ENCODE measurements at places on chromosomes 6 and 20.

DNA sequence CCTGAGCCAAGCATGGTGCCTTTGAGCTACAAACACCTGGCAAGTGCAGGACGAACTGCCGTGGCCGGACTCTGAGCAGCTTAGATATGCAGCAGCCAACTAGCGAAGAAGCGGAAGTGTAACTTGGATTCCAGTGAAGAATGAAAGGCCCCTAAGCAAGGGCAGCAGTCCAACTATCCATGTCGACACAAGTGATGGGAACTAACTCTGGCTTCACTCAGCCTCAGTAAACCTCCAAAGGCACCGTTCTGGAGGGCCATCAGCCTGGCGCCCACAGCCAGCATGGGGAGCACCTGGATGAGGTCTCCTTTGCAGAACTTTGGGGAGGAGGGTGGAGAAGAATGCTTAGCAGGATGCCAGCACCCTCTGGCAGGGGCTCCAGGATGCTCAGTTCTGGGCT lies 78.4 kb upstream of the MLN start:
- no peak for DNase-seq

- peak; percentile 91 for DNase-seq
Measured at GRCh38 chr20:38730989-38731737, 6.9 kb downstream of the SLC32A1 start.

DNA sequence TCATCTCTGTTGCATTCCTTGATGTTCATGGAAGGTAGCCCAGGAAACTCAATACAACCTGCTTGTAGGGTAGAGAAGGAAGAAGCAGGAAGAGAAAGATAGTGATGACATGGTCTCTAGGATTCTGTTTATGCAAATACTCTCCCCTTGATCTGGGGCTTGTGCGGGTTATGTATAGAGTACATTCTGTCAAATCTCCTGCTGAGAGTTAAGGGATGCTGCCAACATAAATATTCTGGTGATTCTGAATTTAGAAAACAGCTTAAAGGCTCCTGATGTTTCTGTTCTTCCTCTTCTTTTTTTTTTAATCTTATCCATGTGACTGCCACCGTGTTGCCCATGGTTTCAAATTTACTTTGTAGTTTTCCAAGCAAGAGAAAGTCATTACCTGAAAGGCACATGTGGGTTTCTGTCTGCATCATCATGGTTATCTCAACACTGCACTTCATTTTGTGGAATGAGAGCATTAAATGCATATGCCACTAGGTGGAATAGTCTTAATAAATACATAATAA lies 150.6 kb downstream of the RPS12 start:
- DNase-seq, result no peak

GRCh38 chr6:90263633-90264032 lies 33.0 kb downstream of the BACH2 start:
- DNase-seq, result no peak

DNA sequence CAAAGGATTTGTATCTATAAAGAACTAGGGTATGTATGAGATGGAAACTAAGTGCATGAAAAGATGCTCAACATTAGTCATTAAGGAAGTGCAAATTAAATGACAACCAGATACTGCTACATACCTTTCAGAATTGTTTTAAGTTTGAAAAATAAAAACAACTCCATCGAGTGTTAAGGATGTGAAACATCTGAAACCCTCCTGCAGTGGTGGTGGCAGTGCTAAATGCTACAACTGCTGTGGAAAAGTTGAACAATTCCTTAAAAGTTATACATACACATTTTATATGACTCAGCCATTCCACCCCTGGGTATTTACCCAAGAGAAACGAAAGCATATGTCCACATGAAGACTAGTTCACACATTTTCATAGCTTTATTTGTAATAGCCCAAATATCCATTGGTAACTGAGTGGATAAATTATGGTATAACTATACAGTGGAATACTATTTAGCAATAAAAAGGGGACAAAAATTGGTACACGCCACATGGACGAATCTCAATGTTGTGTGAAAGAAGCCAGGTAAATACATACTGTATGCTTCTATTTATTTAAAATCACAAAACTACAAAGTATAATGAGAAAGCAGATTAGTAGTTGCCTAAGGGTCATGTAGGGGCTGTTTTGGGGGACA lies 10.6 kb downstream of the ARMH2 start:
- DNase-seq, result no peak

- no peak for DNase-seq
Measured at GRCh38 chr6:139779988-139780774, 405.7 kb upstream of the CITED2 start.

DNA sequence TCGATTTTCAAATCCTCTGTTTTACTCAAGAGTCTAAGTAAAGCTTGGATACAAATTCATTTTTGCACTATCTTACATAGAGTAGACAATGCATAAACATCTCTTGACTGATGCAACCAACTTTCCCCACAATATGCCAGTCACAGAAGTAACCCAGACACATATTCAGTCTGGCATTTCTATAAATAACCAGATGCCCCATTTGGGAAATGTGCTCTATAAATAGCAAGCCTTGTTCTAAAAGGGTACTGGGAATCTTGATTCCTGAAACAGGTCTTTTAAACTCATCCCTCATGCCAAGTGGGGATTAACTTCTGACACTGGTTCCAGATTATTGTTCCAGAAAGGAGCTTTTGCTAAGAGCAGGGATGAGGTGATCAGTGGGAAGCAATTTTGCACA lies 411.7 kb downstream of the EPM2A start:
- no peak for DNase-seq

All from activated naive CD8-positive, alpha-beta T cell treated with anti-CD3 and anti-CD28 coated beads, Interleukin-2, amount 50 U/mL, for 24 hours (primary cell).